ENCODE measurements at places on chromosomes 2 and 18. TPM values are rescaled to one million over a fixed set of nuclear protein-coding genes. Genes with fewer than 3 reads are reported as not detected.

The NR4A2 gene
- total RNA-seq = 7.8 TPM

- DNase-seq = no peak
These were observed 45.3 kb downstream of the ACAA2 start for GRCh38 chr18:49768051-49768391.

The POTEI gene
- not detected for total RNA-seq

DNA sequence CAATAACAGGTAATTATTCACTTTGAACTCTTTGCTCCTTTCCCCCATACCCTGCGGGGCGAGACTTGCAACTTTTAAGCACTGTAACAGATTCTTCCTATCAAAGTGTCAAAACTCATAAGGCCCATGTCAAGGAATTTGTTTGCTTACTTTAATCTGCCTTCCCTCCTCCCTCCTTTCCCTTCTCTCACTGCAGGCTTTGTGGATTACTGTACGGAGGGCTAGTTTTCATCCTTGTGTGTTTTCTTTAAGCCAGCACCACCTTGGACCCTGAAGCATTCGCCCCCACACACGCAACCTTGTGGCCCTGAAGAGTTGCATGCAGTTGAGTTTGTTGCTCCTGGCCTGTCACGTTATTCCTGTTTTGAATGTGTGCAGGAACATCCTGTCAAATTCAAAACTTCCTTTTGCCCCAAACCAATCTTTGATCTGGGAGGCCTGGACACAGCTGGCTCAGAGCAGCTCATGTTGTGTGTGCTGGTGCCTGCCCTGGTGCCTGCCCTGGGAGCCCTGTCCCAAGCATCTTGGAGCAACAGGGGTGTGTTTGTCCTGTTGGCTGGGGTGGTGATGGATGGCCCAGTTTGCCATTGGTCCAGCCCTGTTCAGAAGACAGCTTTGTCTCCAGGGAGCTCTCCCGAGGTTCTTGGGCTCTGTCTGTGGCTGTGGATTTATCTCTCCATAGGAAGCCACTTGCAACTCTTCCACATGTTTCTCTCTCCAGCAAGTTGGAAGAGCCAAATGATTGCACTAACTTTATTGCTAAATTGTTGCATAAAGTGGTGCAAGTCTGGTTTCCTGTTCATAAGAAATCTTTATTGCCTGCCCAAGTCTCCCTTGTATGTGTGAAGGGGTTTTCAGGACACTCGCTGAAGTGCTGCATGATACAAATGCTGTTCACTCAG is 199.6 kb downstream of the VAPA start:
- no peak for DNase-seq

DNA sequence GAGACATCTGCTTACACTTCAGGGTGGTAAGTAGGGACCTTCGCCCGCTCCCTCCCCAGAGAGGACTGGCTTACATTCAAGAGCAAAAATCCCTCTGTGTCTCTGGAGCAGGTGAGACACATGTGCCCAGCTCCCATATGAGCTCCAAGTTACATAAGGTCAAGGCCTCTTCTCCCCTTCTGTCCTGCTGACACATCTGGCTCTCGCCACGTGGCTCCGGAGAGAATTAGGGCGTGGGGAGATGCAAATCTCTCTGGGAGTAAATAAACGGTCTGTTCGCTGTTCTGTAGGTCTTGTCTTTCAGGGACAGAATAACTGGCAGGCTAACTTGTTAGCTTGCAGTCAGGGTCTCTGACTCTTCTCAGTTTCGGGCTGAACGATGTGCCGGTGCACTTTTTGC is 16.2 kb downstream of the MRO start:
- DNase-seq = no peak

The PLA2R1 gene
- 1.7 TPM for total RNA-seq

DNA sequence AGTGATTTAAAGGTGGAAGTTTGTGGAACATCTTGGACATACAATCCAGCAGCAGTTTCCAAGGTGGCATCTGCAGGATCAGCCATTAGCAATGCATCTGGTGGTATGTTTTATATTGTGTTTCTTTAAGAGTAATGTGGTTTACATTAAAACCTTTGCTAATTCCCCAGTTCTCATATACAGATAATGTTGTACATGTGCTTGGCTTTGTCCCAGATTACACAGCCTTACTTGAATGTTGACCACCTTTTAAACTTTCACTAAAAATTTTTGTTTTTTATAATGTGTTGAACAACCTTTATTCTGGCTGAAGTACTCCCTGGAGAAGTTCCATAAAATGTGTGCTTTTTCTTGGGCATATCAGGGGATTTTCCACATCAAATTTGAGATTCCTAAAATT is 57.5 kb downstream of the MIB1 start:
- no peak for DNase-seq

The ALPP gene
- not detected for total RNA-seq

DNA sequence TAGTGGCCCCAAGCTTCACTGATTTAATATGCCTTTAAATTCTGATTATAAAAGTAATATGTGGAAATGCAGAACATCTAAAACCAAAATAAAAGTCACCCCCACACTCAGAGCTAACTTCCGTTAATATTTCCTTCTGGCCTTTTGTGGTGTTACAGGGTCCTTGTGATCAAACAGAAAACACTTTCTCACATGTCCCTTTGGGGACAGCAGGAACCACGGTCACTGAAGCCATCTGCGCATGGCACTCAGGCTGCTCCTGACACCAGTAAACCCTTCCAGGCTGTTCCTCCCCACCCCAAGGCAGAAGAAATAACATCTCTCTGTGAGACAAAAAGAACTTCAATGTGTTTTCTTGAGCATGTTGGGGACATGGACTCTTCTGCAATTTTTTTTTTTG is 25.1 kb upstream of the GPR17 start:
- no peak for DNase-seq

- DNase-seq = no peak
These were observed 24.7 kb downstream of the TGFA start for GRCh38 chr2:70528929-70529328.

DNA sequence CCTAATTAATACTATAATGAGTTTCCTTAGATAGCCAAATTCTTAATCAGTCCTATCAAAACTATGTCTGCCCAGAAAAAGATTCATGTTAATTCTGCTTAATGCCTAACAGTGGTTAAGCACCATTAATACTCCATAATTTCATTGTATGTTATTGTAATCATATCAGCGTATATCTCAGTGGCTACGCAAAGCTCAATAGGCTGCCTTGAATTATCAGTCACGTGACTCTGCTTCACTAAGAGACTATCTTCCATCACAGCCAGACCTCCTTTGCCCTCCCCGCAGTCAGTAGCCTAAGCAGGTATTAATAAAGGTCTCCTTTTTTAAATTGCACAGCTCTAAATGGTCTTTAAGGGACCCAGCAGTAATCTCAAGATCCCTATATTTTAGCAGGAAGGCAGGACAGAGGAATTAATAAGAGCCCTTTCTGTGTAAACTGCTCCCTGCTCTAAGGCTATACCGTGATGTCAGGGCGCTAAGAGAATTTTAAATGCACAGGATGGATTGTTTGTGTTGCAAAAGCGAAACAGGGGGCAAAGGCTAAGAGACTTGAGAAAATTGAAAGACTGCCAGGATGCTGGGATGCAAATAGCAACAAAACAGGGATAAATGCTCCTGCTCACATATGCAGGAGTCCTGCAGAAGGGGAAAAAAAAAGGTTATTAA is 215.6 kb upstream of the POU3F3 start:
- no peak for DNase-seq

DNA sequence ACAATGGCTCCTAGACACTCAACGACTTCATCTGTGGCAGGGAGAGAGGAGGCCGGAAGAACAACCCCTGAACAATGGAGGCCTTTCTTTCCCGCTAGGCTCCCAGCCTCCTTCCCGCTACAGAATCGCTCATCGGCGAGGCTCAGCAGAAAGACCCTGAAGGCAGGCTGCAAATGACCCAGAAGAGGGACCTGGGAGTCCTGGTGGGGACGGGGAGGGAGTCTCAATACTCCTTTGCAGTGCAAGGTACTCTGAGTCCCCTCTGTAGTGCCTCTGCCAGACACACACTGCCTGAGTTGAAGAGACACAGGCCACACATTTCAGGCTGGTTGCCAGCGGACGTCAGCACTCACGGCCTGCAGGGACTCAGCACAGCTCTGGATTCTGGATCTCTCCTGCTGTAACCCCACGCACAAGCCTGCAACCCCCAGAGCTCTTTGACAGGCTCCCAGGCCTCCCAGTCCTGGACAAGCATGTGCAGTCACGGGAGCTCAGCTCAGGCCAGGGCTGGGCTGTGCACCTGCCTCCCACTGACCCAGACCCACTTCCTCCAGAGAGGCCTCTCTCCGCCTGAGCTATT is 6.1 kb downstream of the GPR17 start:
- DNase-seq = peak; percentile 48

The ZAP70 gene
- 1.1 TPM for total RNA-seq

The CTLA4 gene
- not detected for total RNA-seq

- DNase-seq = peak; percentile 60
These were observed 73.0 kb downstream of the CTNNA2 start for GRCh38 chr2:79585701-79586433.

The ZNF385B gene
- total RNA-seq = 18.4 TPM

DNA sequence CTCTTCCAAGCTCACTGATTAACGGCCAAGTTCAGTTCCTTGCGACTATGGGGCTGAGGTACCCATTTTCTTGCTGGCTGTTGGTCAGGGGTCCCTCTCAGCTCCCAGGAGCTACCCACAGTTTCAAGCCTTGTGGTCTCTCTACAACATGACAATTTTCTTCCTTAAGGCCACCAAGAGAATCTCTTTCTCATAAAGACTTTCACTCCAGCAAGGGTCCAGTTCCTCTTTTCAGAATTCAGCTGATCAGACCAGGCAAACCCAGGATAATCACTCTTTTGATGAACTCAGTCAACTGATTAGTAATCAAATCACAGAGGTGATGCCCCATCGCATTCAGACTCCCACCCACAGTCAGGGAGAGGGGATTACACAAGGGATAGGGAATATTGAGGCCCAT is 129.7 kb downstream of the IRS1 start:
- no peak for DNase-seq

DNA sequence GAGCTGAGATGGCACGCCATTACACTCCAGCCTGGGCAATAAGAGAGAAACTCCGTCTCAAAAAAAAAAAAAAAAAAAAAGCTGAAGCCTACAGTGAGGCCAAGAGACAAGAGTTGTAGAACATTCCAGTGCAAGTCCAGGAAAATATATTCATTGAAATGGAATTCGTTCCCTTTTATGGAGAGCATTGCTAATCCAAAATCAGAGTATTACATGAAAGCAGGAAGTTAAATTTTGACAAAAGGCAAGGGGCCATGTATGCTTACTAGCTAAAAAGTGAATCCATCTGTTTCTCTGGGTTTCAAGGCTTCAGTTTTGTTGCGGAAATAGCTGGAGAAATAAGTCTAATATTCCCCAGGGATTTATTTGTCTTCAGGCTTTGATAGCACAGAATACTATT is 471.7 kb downstream of the THSD7B start:
- DNase-seq = no peak

- DNase-seq = no peak
These were observed 7.1 kb downstream of the THAP4 start for GRCh38 chr2:241629762-241630435.

GRCh38 chr2:198102120-198102519 is 297.7 kb downstream of the PLCL1 start:
- DNase-seq = no peak

The RGPD8 gene
- 39.3 TPM for total RNA-seq

- no peak for DNase-seq
These were observed 17.3 kb downstream of the UNC80 start for GRCh38 chr2:209788925-209789324.

- DNase-seq = no peak
These were observed 14.6 kb upstream of the DYNC2LI1 start for GRCh38 chr2:43759195-43759594.

The LONRF2 gene
- total RNA-seq = 58.3 TPM

GRCh38 chr2:206011018-206011614 is 74.9 kb downstream of the INO80D start:
- no peak for DNase-seq

DNA sequence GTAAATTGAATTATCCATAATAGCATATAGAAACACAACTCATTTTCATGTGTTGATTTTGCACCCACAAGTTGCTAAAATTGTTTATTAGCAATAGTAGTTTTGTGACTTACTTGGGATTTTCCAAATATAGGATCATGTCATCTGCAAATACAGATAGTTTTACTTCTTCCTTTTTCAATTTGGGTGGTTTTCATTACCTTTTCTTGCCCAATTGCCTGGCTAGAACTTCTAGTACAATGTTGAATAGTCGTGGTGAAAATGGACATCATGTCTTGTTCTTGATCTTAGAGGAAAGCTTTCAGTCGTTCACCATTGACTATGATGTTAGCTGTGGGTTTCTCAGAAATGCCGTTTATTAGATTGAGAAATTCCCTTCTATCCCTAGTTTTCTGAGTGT is 60.2 kb upstream of the TCF7L1 start:
- DNase-seq = no peak

The CNDP2 gene
- 32.6 TPM for total RNA-seq

- DNase-seq = no peak
These were observed 508.2 kb downstream of the TNS1 start for GRCh38 chr2:217494557-217494956.
